ENCODE measurements at places on chromosomes 5 and 9.

- no peak for DNase-seq
Observed at GRCh38 chr9:87406543-87407166, 91.0 kb upstream of the DAPK1 start.

DNA sequence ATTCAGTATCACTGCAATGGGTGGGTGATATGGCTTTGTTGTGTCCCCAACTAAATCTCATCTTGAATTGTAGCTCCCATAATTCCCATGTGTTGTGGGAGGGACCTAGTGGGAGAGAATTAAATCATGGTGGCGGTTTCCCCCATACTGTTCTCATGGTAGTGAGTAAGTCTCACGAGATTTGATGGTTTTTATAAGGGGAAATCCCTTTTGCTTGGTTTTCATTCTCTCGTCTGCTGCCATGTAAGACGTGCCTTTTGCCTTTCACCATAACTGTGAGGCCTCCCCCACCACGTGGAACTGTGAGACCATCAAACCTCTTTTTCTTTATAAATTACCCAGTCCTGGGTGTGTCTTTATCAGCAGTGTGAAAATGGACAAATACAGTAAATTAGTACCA is 9.5 kb upstream of the NANS start:
- no peak for DNase-seq

DNA sequence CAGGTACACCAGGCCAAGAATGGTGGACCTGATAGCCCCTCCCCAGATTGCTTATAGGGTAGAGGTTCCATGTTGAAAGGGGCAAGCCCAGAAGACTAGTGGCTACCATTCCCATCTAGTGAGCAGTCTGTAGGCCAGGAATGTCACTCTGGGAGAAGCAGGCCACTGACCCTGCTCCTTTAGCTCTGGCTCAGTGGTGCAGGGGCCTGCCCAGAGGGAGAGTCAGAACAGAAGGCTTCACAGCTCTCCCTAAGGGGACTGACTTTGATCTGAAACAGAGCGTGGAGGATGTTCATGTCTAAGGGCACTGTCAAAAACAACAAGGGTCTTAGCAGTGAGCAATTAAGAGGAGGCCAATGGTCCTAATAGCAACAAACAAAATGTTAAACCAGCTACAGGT is 81.7 kb downstream of the ZNF354C start:
- no peak for DNase-seq

GRCh38 chr5:96969366-96969765 is 33.5 kb downstream of the LNPEP start:
- no peak for DNase-seq

DNA sequence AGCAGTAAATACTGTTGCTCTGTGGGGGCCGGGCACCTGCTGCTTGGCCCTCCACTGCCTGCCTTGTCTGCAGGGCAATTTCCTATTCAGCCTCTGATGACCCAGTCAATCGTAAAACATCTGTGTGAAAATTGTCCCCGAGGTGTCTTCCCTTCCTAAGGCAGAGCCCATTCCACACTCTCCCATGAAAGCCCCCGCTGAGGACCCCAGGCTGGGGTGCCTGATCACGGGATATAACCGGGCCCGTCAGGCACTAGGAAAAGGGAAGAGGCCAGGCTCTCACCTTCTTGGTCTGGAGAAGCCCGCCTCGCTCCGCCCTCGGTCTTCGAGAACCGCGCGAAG is 27.2 kb upstream of the SCGB3A1 start:
- no peak for DNase-seq

DNA sequence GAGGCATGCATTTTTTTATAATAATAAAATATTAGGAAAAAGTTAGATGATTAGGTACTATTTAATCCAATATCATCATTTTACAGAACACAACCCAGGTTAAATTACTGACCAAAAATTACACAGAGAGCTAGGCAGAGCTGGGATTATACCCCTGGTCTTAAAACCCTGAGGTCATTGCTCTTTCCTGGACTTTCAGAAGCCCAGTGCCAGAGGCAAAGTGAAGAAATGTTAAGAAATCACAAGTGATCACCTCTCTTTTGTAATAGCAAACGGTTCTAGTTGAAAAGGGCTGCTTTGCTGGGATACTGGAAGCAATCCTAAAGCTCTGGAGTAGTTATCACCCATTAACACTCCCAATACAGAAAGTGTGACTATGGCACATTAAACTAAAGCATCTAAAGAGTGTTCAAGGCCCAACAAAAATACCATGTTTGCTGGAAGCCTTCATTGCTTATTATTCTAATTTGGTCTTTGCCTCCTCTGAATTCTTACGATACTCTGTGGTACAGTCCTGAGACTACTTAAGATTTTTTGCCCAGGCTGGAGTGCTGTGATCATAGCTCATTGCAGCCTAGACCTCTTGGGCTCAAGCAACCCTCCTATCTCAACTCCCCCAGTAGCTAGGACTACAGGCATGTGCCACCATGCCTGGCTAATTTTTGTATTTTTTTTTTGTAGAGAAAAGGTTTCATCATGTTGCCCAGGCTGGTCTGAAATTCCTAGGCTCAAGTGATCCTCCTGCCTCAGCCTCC is 575.9 kb downstream of the RAB3C start:
- no peak for DNase-seq

DNA sequence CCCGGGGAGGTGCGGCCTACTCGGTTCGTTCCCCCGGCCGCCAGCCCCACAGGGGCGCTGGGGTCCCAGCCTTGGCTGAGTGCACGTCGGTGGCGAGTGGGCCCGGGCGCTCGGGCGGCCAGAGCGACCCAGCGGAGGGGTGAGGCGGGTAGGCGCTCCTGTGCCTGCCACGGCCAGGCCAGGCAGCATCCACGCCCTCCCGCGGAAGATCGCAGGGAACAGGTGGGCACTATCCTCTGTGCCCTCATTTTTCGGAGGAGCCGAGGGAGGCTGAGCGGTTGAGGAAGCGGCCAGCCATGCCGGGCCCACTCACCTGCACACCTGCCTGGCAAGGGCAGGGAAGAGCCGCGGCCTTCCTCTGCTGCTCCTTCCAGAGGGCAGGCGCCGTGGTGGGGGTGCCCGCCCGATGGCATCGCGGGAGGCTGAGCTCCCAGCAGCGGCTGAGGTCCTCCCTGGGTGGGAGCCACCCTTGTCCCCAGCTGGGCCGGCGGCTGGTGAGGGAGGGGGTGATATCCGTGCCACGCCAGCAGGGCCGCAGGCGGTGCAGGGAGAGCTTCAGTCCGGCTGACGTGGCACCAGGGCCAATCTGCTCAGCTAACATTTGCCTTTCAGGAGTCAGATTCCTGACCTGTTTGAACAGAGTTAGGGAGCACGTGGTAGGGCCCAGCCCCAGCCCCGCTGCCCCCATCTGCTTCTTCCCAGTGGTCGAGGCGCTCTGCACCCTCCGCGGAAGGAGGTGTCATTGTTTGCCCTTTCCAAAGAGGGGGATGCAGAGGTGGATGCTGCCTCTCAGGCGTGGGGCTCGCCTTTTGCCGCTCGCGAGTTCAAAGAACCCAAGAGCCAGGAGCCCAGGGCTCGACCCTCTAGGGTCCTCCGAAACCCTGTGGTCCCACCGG is 1.6 kb upstream of the SEC16A start:
- no peak for DNase-seq

DNA sequence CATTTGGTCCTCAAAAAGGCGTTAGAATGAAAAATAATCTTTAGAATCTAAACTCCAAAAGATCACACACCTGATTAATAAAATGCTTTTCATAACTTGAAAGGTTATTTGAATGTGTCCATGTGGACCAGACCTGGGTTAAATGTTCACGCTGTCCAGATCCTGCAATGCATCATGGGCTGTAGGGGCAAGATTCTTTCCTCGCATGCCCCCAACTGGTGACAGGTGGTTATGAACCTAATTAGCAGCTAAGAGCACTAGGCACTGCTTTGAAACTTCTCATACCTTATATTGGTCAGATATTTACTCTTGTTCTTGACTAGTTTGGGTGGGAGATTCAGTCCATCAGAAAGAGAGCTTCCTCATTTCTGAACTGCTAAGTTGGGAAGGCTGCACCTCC is 19.3 kb upstream of the PIP5K1B start:
- DNase-seq = peak; percentile 54

DNA sequence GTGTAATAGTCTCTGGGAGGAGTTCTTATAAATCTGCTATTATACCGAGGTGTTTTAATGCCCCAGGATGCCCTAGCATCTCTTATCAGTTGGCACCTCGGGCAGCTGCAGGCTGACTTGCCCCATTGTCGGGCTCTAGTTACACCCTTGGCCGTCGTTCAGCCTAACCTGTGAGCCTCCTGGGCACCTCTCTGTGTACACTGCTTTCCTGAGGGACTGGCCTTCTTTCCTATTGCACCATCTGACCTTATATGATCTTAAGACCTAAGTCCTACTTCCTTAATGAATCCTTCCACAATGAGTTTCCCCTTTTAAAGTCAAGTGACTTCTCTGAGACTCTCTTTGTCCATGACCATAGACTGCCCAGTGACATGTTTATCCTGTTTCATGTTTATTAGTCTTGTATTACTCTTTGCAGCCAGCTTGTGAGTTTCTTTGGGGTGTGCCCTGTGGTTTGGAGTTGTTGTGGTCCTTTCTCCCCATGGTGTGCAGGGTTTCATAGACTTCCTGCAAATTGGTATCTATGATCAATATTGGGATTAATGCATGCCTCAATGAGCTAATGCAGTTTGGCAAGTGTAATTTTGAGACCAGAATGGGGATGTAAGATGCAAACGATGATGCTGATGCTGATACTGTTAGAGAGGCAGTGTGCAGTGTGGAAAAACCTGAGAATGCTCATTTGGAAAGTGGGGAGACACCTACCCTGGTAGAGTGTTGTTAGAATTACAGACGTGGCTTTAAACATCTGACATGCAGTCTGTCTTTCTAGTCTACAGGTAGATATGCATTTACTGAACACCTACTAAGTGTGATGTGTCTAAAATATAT is 4.9 kb downstream of the DAPK1 start:
- no peak for DNase-seq

DNA sequence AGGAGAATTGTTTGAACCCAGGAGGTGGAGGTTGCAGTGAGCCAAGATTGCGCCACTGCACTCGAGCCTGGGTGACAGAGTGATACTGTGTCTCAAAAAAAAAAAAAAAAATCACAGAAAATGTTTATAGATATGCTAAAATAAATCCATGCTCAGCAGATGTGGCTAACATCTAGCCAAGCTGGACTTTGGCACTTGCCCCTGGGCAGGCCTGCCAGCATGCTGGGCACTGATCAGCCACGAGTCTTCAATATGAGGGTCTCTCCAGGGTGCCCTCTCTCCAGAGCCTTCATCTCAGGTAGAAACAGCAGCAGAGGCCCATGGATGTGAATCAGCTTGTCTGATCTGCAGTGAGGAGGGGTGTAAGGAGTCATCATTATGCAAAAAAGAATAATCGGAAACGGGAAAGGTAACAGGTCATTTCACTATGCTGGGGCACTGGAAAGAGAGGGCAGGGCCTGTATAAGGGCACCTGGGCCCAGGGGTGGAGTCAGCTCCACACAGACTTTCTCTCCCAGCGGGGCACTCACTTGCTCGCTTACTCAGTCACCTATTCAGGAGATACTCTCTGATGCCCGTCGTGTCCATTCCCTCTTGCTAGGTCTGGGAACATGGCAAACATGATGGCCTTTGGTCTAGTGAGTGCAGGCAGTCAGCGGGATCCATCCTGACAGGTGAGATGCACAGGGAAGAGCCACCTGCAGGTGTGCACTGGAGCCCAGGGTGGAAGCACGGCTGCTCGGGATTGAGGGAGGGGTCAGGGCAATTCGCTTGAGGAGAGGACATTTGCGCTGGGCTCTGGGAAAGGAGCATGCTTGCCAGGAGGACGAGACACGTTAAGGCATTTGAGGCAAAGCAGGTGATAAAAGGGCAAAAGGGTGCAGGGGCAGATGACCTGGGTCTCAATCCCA is 17.1 kb downstream of the RNF44 start:
- no peak for DNase-seq

DNA sequence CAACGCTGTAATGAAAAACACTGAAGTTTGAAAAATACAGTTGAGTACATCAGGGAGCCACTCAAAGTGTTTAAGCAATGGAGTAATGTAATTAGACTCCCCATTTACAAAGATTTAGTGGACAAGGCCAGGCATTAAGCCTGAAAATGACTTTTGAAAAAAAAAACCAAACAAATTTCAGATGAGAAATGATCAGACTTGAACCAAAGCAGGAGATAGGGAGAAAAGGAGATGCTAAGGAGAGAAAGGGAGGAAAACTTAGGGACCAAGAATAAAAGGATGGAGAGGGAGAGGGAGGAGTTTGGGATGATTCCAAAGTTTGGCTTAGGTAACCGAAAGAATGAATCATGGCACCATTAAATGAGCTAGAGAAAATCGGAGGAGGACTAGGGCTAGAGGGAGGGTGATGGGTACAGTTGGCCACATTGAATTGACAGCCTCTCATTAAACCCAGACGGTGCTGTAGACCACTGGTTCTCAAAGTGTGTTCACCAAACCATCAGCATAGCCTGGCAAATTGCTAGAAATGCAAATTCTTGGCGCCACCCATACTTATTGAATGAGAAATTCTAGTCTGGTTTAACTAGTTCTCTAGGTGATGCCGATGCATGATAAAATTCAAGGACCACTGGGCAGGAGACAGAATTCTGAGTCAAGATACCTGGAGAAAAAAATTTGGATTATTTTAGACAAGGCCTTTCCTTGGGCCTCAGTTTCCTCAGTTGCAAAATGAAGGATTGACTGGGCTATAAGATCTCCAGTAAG is 6.2 kb upstream of the CPEB4 start:
- DNase-seq = no peak

DNA sequence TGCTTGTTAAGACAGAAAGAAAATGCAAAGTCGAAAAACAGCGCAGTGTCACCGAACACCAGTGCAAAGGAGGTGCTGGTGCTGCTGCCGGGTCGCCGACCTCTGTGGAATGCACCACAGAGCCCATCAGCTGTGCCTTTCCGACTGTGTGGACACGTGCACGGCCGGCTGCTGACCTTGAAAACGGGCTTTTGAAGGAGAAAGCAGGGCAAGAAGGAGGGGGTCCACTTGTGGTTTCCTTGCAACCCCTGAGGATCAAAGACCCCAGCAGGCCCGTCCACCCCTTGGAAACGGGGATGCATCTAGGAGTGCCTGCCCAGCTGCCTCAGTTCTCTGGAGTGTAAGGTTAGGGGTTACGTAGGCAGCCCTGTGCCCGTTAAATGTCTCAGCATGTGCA is 6.2 kb upstream of the OLFM1 start:
- DNase-seq = no peak

GRCh38 chr5:179331591-179332375 is 13.5 kb downstream of the ADAMTS2 start:
- no peak for DNase-seq

DNA sequence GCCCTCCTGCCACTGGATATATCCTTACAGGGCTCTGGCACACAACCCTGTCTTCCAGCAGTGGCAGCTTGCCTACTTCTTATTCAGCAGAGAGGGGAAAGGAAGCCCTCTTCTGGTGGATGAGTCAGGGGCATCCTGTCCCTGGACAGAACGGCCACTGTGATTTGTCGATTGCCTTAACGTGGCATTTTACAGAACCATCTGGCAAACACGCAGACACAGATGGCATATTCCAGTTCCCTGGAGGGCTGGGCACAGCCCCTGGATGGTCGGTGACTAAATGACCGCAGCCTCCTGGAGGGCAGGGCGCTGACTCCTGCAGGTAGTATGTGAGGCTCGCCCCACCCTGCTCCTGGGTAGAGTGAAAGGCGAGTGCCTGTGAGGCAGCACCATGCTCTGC is 62.1 kb downstream of the DCP2 start:
- DNase-seq = no peak

All from stimulated activated CD4-positive, alpha-beta T cell treated with anti-CD3 and anti-CD28 coated beads, Interleukin-15, amount 100 ng/mL, for 24 hours (primary cell).